Amygdala (tissue), 56 donors: ENCODE measurements at places on chromosomes 7 and 10.

DNA sequence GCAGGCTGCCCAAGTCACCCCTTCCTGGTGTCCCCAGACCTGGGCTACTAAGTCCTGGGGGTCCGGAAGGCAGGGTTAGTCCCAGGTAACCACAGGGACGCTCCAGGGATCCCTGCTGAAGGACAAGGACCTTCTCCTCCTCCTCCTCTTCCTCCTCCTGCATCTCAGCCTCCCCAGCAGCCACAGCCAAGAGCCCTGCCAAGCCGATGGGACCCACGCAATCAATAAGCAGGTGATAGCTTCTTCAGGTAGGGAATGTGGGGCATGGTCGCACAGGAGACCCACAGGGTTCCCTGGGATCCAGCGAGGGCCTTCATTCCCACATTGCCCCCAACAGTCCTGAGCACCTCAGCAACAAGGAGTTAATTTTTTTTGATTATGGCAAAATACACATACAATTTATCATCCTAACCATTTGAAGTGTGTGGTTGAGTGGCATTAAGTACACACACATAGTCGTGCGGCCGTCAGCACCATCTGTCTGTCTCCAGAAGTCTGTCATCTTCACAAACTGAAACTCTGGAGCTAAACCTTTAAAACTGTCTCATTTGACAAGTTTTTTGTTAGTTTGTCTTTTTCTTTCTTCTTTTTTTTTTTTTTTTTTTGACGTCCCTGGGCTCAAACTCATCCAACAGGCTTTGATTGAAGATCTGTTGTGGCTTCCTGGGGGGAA is 12.1 kb downstream of the CRYGN start:
- no peak for DNase-seq

GRCh38 chr7:91462316-91462715 is 198.1 kb downstream of the FZD1 start:
- DNase-seq, result no peak

- DNase-seq, result no peak
Observed at GRCh38 chr10:131452926-131453720, 141.6 kb upstream of the TCERG1L start.

GRCh38 chr7:113120647-113121046 is 2.3 kb upstream of the SMIM30 start:
- DNase-seq, result no peak

GRCh38 chr7:17097668-17098297 is 200.7 kb upstream of the AHR start:
- no peak for DNase-seq

DNA sequence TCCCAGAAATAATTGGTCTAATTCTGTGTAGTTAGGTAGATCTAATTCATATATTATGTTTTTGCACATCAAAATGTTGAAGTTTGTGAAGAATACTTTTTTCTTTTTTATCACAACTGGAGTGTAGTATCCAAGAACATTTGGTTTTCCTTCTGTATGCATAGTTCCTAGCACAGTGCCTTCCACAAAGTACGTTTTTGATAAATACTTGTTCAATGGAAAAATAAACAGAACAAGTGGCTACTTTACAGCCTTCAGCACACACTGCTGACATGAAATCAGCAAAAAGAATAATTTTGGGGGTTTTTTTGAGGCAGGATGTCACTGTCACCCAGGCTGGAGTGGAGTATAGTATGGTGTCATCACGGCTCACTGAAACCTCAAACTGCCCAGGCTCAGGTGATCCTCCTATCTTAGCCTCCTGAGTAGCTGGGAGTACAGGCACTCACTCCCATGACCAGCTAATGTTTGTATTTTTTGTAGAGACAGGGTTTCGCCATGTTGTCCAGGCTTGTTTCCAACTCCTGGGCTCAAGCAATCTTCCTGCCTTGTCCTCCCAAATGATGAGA is 27.9 kb downstream of the TARP start:
- DNase-seq, result no peak

GRCh38 chr7:80804589-80804988 is 114.3 kb downstream of the SEMA3C start:
- DNase-seq, result no peak

DNA sequence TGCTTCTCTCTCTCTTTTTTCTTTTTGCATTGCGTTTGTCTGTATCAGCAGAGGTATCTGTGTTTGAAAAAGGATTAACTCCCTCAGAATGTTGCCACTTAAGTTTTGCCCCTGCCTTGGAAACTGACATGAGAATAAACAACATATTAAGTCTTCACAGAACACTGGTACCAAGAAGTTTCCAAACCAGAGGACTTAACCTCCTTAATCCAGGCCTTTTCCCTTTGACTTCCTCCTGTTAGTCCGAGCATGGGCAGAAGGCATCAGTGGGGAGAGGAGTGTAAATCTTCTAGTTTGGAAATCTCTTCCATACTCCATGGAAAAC is 681.4 kb downstream of the LRMDA start:
- no peak for DNase-seq

- no peak for DNase-seq
Observed at GRCh38 chr10:52642208-52642607, 130.4 kb downstream of the MBL2 start.

- DNase-seq, result no peak
Observed at GRCh38 chr10:79305515-79305914, 41.8 kb upstream of the PPIF start.

DNA sequence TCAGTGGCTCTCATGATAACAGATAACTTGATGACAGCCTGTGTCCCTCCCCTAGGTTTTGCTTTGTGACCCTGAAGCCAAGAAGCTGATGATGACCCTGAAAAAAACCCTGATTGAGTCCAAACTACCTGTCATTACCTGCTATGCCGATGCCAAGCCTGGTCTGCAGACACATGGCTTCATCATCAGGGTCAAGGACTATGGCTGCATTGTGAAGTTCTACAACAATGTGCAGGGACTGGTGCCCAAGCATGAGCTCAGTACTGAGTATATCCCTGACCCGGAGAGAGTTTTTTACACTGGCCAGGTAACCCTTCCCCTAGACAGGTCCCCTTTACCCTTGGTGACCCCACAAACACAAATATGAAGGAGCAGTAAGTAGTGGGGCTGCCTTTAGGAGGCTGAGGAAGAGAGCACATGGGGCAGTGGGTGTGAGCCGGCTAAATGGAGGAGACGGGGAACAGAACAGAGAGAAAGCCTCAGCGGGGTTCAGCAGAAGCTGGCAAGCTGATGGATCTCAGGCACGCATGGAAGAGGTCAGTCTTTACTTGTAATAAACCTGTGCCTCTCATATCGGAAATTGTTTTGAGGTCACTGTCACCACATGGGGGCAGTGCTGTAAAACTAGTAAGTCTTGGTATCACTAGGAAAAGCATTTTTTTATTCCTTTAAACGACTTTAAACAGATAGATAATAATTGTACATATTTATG is 20.2 kb downstream of the PDCD11 start:
- no peak for DNase-seq

DNA sequence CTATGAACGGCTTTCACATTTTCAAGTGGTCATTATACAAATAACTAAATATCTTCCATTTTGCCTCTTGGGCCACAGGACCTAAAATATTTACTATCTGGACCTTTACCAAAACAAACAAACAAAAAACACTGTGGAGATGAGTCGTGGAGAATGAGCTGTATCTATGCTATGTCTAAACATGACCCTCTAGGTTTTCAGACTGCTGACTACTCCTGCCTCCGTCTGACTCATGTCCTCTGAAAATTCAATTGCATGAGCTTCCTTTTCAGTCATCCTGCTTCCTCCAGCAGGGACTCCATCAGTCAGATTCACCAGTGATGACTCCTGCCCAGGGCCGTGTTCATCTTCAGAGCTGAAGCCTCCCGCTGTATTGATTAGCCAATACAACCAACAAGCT is 96.8 kb downstream of the COL28A1 start:
- DNase-seq, result no peak

GRCh38 chr10:59971915-59972314 is 65.6 kb upstream of the CCDC6 start:
- DNase-seq, result no peak

- DNase-seq, result no peak
Observed at GRCh38 chr7:1616741-1617140, 46.9 kb upstream of the PSMG3 start.

- DNase-seq, result no peak
Observed at GRCh38 chr10:123573236-123574108, 92.7 kb upstream of the GPR26 start.

DNA sequence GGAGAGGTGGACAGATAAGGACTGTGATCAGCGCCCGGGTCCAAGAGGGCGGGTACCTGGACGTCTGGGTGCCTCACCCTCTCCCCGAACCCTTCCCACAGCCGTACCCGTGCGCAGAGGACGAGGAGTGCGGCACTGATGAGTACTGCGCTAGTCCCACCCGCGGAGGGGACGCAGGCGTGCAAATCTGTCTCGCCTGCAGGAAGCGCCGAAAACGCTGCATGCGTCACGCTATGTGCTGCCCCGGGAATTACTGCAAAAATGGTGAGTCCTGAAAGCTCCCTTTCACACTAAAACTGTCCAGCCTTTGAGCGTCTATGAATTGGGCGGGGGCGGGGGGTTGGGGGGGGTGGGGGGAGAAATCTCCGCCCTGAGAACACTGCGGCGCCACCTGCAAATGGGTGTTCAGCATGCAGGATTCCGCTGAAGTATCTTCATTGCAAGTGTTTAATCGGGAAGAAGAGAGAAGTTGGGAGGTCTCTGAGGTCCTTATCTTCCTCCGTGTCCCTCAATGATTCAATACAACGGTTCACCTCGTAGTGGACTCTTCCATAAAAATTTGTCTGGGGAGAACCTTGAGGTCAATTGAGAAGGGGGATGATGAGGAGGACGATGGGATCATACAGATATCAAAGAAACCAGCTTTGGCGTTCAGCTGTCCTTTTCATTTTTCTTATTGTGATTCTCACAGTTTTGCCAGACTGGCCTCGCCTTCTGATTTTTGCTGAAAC is 906 bp downstream of the DKK1 start:
- DNase-seq, result no peak

GRCh38 chr10:79377557-79378382 is 30.5 kb downstream of the PPIF start:
- DNase-seq, result no peak

- no peak for DNase-seq
Observed at GRCh38 chr10:62613424-62613823, 191.1 kb upstream of the ADO start.

GRCh38 chr7:159210581-159211235 is 66.0 kb upstream of the VIPR2 start:
- no peak for DNase-seq

- no peak for DNase-seq
Observed at GRCh38 chr7:152095771-152096170, 70.3 kb downstream of the GALNT11 start.

DNA sequence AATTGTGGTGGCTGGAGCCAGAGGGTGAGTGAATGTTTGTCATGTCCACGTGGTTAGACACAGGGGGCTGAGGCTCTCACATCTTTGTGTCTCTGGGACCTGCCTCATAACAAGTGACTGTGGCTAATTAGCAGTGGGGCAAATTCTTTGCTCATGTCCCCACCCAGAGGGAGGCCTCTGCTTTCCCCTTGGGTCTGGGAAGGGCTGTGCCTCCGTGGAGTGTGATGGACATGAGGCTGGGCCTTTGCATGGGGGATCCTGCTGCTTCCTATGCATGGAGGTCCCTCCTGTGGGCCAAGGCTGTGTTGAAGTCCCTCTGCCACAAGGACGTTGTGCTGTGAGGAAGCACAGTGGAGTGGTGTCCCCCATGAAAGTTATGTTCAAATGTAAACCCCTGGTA is 327.4 kb upstream of the SHH start:
- no peak for DNase-seq

- DNase-seq, result no peak
Observed at GRCh38 chr7:46908770-46909169, 673.1 kb downstream of the TNS3 start.

- DNase-seq, result no peak
Observed at GRCh38 chr10:11275651-11276050, 258.0 kb downstream of the CELF2 start.

GRCh38 chr10:2380218-2380617 is 642.9 kb upstream of the ADARB2 start:
- no peak for DNase-seq

DNA sequence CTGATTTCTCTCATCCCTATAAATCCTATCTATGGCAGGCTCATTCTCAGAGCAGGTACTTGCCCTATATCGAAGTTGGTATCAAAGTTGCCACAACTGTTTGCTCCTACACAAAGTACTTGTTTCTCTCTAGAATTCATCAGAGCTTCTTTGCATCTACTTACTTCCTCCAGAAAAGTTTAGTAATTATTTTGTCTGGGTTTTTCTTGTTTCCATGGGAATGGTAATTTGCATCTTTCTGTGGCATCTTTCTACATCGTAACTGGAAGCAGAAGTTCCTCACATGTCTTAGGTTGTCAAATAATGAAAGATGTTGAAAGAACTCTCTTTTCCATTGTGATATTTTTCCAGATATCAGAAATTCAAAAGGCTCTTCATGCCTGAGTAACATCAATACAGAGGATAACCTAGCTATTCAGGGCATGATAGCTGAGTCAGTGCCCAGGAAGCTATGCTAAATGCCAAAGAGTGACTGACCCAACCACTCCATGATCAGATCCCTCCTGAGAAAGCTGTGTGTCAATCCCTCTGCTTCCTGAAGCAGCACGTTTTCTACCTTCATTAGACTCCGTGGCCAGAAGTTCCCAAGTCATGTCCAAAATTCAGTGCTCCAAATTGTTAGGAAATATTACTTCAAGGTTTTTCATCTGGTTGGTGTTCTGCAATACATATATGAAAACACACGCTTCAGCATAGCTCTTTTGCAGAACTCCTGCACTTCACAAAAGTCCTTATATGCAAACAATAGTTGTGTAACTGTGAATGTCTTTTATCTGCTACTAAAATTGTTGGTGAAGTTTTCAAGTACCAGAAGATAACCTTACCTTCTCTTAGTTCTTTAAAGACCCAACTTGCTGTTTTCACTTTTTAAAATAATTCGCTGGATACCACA is 216.5 kb downstream of the VTI1A start:
- no peak for DNase-seq

- DNase-seq, result no peak
Observed at GRCh38 chr10:21347043-21347784, 178.3 kb downstream of the SKIDA1 start.
